Activated CD4-positive, alpha-beta memory T cell treated with anti-CD3 and anti-CD28 coated beads, Interleukin-2, amount 10 ng/mL, durations not matched to agents 7 days and 5 days (primary cell): ENCODE measurements at places on chromosomes 16 and 17.

DNA sequence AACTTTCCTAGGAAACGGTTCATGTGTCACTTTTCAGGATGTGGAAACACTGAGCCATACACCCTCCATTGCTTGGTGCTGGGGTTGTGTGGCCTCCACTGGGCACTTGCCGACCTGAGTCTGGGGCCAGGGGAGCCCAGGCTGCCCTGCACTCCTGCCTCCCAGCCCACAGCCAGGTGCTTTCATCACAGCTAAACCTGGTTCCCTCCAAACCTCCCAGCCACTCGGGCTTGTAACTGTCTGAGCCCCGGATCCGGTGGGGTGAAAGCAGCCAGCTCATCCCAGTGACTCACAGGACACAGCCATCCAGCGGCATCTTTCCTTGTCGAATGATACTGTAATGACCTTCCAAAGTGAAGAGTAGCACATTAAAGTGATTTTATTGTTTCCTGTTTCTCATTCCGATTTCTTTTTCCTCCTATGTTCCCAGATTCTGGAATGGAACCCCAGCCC, 19.8 kb downstream of the CARHSP1 start:
- DNase-seq: no peak

DNA sequence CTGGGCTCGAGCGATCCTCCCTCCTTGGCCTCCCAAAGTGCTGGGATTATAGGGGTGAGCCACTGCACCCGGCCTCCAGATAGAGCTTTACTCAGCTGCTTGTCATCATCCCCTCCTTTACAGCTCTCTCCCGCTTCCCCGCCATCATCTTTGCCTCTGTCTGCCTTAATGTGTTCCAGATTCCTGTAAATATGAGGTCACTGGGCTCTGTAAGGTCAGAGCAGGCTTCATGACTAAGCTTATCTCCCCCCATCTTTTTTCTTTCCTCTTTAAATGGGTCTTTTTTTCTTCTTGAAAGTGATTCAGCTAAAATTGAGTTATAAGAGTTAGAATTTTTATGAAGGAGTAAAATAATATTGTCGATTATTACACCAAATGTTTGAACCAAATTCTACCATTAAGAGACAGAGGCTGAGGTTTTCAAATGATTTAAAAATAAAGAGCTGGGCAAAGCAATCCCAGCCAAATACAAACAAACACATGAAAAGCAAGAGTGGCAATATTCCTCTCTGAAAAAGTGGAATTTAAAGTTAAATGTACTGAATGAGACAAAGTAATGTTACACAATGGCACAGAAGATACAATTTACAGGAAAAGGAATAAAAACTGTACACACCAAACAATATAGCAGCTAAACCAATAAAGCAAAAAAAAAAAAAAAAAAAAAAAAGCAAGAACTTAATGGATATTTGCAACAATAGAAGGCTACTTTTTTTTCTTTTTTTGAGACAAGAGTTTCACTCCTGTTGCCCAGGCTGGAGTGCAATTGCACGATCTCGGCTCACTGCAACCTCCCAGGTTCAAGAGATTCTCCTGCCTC, 62.1 kb downstream of the CRISPLD2 start:
- DNase-seq: no peak

- no peak for DNase-seq
Measured at GRCh38 chr17:65483438-65483837, 78.0 kb downstream of the AXIN2 start.

DNA sequence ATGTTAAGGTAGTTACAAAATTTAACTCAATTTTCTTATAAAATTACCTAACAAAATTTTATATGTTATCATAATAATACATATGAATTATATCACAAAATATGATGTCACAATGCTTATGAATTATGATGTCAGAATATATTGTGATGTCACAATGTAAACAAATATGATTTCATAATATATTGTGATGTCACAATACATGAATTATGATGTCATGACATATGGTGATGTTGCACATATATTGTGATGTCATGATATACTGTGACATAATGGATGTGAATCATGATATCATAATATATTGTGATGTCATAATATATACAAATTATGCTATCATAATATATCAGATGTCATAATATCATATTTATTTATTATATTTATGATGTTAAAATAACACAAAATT, 1879.9 kb downstream of the TP53TG3F start:
- no peak for DNase-seq

DNA sequence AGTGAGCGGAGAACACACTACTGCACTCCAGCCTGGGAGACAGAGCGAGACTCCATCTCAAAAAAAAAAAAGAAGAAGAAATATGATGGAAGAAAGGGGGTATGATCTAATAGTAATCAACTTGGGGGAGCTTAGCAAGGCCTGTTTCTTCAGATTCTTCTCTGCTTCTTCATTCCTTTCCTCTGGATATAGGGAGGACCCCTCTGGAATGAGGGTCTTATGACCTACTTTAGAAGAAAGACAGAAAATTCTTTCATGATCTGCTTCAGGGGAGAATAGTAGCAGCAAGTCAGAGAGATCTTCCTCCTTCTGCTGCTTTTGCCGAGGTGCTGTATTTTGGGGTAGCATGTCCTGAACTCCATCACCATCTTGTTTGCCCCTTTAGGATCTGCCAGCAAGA, 44.9 kb upstream of the ETV4 start:
- no peak for DNase-seq

DNA sequence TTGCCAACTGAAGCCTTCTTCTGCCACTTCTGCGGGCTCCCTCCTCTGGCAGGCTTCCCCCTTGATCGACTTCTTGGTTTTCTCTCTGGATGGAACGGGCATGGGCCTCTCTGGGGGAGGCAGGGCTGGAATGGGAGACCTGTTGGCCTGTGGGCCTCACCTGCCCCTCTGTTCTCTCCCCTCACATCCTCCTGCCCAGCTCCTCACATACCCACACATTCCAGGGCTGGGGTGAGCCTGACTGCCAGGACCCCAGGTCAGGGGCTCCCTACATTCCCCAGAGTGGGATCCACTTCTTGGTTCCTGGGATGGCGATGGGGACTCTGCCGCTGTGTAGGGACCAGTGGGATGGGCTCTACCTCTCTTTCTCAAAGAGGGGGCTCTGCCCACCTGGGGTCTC, 6.5 kb upstream of the LASP1NB start:
- DNase-seq: no peak
